ENCODE measurements at places on chromosomes 12 and 14.

GRCh38 chr14:102999227-102999895 lies 58.0 kb downstream of the CDC42BPB start:
- no peak for DNase-seq

DNA sequence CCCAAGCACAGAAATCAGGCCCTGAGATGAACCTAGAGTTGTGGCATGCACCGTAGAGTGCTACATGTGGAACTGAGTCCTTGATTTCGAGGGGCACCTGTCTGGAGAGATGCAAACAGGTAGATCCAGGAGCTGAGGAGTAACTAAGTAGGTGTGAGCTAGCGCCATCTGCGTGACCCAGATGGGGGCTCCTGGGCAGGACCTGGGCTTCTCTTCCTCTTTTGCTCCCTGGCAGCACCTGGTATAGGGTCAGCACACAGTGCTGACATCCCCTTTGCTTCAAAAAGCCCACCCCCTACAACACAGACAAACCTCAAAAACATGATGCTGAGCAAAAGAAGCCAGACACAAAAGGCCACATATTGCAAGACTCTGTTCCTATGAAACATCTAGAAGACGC lies 65.8 kb downstream of the PITPNM2 start:
- DNase-seq, result no peak

- no peak for DNase-seq
These were observed 96.1 kb downstream of the PLXNC1 start for GRCh38 chr12:94244165-94245133.

DNA sequence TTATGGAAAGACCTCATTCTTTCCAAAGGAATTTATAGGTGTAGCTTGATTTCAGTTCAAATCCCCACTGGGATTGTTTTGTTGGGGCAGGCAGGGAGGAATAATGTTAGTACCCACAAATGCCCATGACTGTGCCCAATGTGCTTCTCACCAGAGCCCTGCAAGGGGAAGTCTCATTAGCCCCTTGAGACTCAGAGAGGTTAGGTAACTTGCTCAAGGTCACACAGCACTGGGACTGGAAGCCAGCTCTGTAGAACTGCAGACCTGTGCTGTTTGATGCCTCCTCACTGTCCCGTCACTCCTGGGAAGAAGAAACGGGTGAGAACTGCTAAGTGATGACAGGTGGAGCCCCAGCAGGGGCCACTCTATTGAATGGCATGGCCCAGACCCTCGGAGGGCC lies 8.9 kb downstream of the ANKRD9 start:
- DNase-seq, result no peak

DNA sequence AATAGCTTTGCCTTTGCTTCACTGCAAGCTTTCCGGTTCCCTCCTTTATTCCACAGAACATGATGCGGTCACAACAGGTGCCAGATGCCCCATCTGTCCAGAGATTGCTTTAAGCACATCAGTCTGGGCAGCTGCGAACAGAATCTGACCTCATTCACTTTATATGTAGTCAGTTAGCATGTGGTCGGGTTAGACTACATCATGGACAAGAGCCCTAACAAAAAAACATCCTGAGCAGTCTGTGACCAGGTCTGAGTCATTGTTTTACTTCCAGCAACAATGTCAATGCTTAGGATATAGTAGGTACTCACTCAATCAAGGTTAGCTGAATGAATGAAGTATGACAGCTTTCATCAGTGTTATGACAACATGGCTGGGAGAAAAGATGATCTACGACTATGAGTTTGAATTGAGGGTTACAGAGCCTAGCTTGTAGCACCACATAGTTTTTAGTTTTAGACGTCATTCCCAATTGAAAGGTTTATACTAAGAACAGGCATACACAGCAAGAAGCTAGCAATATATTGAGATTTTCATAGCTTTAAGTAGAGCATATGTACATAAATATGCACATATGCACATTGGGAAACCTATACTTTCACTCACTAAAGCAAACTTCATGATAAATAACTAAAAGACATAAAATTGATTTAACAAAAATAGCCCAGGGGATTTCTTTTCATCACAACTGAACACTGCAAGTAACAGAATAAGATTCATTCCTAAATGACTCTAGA lies 64.2 kb upstream of the TMCC3 start:
- no peak for DNase-seq

GRCh38 chr12:11896417-11896929 lies 174.3 kb upstream of the BCL2L14 start:
- DNase-seq, result no peak

DNA sequence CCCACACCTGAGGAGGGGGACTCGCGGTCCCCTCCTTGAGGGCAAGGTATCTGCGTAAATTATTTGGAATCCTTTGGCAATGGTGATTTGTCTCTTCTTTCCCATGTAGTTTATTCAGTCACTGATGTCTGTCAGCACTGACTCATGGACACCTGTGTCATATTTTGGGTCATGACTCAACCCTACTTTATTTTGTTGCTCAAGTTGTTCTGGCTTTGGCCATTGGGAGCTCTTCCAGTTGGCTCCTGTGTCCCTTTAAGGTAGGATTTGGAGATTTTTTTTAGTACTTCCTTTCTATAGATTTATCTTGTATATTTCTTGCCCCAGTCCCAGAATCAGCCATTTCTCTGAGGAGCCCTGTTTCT lies 47.4 kb upstream of the C14orf180 start:
- no peak for DNase-seq

DNA sequence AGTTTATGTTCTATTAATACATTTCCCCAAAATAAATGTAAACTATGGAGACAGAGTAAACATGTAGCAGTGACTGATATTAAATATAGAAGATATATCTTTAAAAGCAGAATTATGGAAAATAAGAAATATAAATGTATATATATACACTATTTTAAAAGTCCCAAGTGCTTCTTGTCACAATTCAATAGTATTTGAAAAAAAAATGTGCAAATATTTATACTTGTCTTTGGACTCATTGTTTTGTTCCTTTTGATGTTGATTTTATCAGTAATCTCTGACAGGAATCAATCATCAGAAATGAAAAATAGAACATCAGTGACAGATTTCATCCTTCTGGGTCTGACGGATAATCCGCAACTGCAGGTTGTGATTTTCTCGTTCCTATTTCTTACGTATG lies at the start of gene OR6C76:
Gene OR6C76, plus strand, starts transcription at position 301 of the 400 bp plus-strand sequence. Its CDS starts 0 bp downstream, at position 301.
- no peak for DNase-seq

GRCh38 chr12:57611108-57611826 lies at the start of gene ARHGEF25:
ARHGEF25 (plus strand) TSS chr12:57611435; CDS start chr12:57611895, 460 bp downstream.
- no peak for DNase-seq

DNA sequence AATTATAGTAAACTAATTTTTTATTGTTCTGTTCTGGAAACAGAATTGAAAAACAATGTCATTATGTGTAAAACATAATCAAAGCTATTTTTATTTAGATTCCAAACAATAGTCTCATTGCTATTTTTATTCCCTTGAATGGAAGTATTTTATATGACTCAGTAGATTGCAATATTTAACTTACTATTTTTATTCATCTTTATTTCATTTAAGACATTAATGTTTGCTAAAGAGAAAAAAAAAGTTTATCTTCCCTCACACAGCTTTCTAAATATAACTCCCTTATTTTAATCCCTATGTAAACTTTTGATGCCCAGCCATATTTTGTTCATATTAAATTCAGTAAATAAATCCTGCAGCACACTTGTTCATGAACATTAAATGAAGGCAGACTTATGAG lies 622.4 kb downstream of the SLC6A15 start:
- DNase-seq, result no peak

DNA sequence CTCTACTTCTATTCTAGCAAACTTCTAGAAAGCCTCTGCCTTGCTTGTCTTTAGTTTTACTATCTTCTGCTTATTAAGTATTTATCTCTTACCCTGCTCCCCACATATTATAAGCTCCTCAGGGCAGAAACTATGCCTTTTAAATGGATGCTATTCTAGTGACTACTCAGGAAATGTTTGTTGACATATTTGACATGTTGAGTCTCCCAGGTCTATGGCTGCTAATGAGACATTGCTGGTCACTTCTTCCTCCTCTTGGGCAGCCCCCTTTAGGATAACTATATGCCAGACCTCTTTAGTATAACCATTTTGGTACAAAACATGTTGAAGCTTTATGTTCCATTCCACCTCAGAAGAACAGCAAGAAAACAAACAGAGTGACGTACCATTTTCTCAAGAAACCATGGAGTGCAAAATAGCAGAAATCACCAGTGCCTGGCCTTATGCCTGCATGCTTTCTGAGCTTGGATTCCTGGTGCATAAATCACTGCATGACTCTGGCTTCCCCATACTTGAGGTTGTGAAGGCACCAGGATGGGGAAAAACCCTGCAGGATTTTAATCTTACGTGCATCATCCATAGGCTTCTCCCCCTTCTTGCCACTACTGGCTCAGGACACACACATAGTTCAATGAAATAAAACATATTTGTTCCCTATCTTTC lies 202.6 kb downstream of the TMX1 start:
- DNase-seq, result no peak

DNA sequence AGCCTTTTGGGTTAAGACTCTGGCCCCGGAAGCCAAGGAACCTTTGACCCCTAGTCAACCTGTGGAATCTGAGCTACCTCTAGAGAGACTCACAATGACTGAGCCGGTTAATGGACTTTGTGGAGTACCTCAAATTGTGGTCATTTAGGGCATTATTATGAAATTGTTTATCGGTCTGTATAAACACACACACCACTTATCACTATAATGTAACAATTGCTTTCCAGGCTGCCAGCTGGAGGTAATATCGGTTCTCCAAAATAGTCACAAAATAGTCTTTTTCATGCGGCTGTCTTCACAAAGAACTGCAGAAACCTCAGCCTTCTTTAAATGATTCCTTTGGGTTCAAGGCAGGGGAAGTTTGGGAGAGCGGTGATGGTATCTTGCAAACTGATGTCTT lies 144.2 kb downstream of the DACT1 start:
- no peak for DNase-seq

DNA sequence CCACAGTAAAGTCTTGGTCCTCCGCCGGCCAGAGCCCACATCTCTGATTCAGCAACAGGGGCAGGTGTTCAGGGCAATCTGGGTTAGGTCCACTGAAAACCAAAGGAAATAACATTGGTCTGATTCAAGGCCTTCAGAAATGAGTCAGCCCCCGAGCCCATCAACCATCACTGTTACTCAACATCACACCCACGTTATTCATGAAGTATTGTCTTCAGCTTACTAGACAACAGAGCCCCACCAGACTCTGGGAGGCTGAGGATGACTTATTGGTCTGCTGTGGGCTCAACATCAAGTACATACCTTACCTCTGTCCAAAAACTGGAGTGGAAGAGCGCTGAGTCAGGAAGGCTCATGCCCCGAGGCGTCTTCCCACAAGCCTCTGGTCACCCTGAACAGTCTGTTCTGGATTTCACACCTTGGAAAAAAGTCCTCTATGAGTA lies 97.5 kb downstream of the ZFP36L1 start:
- no peak for DNase-seq

GRCh38 chr12:10365696-10366405 lies 24.0 kb downstream of the KLRK1 start:
- no peak for DNase-seq

- no peak for DNase-seq
These were observed 61.1 kb downstream of the RAB35 start for GRCh38 chr12:120055231-120056000.

DNA sequence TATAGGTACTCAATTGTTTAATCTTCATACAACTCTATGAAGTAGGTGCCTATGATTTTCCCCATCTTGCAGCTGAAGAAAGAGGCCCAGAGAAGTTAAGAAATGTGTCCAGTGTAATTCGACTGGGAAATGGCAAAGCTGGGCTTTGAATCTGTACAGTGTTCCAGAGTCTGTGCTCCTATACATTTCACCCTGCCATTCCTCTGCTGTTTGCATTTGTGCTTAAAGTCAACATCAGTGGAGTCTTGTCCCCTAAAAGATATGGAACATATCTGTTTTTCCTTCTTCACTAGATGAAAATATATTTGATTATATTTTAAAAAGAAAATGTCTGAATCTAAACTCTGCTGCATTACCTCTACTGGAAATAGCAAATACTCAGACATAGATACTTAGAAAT lies 88.6 kb downstream of the SEC23A start:
- no peak for DNase-seq

GRCh38 chr14:106738075-106738474 lies 1211.7 kb downstream of the TMEM121 start:
- no peak for DNase-seq

DNA sequence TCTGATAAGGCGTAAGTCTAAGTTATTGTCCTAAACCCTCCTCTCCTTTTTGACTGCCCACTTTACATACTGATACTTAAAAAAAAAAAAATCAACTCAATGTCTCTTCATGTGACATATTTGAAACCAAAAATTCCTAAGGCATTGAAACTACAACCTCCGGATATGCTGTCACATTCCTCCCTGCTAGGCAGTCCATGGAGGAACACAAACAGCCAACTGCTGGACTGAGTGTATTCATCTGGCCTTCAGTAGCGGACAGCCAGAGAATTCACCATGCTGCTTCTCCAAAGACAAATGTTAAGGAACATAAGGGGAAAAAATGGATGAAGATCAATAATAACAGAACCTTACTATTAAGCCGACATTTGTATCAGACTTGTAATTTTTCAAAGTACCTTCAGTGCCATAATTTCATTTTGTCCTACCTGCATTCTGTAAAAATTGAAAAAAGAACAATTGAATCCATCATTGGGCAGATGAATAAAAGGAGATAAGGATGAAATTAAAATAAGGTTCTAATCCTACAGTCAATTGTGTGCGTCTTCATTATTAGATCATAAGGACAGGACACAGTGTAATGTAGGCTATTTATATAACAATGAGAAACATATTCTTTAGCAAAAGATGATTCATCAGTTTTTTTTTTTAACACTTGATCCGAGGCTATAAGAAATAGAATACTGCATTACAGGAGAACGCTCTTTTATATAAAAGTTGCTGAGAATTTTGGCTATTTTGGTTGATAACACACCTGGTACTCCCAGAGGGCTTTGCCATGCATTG lies 12.2 kb downstream of the RERG start:
- DNase-seq, result no peak

DNA sequence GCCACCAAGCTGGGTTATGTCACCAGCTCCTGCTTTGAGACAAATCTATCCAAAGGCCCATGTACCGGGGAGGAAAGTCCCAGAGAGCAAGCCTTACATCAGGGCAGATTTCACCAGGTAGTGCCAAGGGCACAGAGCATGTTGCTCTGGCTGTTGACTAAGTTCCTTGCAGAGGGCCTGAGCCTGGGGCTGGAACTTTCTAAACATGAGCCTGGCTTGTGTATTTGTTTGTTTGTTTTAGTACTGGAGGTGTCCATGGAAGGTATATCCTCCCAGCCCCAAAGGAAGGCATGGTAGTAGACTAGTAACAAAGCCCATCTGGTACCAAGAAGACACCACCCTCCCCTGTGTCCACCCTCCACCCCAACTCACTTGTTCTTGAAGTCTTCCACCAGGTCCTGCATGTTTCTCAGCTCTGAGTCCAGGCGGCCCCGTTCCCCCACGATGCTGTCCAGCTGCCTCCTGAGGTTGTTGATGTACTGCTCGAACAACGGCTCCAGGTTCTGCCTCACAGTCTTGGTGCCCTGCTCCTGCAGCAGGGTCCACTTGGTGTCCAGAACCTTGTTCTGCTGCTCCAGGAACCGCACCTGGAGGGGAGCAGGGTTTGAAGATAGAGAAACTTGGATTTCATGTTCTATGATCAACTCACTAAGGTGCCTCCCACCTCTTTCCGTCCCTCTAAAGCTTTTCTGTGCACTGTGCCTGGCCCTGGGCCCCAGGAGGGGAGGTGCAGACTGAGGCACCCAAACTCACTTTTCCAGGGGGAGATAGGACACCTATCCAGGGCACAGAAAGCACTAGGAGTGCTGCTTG lies 1.4 kb downstream of the KRT5 start:
- DNase-seq, result no peak

- no peak for DNase-seq
These were observed 219.6 kb downstream of the PHETA1 start for GRCh38 chr12:111149299-111149698.

Data from activated T-cell treated with anti-CD3 and anti-CD28 coated beads for 4 hours (primary cell).